ENCODE measurements at places on chromosomes 3 and 15.

DNA sequence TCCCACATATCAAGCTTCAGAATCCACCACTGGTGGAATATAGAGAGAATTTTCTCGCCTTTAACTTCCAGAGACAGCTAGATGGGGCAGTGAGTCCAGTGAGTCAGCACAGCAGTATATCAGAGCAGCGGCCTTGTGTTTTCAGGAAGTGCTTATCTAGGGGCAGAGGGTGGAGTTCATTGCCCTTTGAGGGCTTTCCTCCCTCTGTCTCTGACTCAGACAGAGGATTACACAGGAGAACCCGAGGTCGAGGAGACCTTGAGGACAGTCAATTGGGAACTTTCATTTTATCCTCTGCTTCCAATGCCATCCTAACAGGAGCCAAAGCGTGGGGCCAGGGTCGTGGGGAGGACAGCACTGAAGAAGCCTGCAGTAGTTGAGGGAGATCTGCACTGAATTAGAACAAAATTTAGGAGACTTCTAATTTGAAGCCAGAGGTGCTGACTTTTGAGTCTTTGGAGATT is 109.6 kb upstream of the UMPS start:
- DNase-seq: no peak

GRCh38 chr3:170909129-170909903 is 879 bp upstream of the EIF5A2 start:
- no peak for DNase-seq

GRCh38 chr3:27368831-27369607 is at the start of gene NEK10:
Gene NEK10 (minus strand): TSS chr3:27369383. CDS start chr3:27352882, 16,501 bp downstream.
- DNase-seq: peak; percentile 83

DNA sequence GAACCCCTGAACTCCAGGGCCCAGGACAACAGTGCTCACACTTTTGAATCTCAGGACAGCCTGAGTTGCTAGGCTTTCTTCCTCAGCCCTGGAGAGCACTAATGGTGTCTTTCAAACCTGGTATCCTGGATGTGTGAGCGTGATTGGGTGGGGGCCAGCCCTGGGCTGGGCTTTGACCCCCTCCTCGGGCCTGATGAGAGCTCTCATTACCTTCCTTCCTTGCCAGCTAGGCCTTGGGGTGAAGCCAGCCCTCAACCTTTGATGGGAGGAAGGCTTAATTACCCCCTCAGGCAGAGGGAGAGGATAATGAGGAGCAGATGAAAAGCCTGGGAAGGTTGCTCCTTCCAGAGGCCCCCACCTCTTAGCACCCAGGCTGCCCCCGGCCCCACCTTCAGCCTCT is 31.1 kb upstream of the INSYN1 start:
- no peak for DNase-seq

- DNase-seq: peak; percentile 91
Observed at GRCh38 chr3:15601399-15602145, at the start of the genes BTD and HACL1. Gene BTD (plus strand): TSS chr3:15601745. CDS start chr3:15635440, 33,695 bp downstream. Gene HACL1 (minus strand): TSS chr3:15601569. CDS start chr3:15601463, 106 bp downstream.

DNA sequence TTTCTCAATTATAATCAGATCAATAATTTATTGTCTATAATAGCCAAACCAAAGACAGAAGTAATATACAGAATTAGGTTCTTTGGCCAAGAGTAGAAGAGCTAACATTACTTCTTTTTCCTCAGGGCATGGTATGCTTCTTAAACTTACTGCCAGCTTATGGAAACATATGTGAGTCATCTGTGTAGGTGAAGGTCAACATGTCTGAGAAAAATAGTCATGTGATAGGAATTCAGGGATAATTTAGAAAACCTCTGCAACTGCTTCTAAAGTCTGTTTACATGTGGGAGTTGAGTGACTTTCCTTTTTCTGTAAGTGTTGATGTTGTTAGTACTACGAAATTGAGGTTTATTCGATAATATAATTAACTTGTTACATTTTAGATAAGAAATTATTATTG is 19.2 kb upstream of the MAP6D1 start:
- no peak for DNase-seq

GRCh38 chr3:122013448-122013925 is 8.6 kb downstream of the ILDR1 start:
- DNase-seq: no peak

DNA sequence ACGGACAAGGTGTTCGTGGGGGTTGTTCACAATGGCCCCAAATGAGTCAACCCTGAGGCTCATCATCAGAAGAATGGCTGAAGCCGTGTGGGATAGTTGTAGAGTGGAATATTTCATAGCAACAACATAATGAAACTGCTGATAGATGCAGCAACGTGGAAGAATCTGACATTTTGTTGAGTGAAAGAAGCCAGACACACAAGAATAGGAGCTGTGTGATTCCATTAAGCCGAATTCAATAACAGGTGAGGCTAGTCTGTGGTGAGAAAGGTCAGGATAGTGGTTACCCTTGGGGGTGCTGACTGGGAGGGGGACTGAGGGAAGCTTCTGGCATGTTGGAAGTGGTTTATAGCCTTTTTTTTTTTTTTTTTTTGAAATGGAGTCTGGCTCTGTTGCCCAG is 144.0 kb downstream of the SMAD6 start:
- DNase-seq: no peak

- DNase-seq: no peak
Observed at GRCh38 chr3:188064831-188065493, 89.0 kb upstream of the LPP start.

DNA sequence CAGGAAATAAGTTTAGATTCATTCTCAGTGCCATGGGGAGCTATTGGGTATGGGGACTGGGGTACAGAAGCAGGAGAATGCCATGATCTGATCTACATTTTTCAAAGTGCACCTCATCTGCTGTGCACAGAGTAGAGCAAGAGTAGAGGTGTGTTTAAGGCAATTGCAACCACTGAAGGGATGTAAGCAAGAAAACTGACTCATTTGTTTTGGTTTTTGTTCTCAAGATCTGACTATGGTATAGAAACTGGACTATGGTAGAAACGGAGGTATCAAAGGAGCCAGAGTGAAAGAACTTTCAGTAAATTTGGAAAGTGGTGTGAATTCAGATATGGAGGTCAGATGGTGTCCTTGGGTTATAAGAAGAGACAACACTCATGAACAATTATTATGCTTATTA is 86.2 kb upstream of the CMSS1 start:
- no peak for DNase-seq

GRCh38 chr15:55615445-55615844 is 27.3 kb upstream of the PYGO1 start:
- DNase-seq: no peak

DNA sequence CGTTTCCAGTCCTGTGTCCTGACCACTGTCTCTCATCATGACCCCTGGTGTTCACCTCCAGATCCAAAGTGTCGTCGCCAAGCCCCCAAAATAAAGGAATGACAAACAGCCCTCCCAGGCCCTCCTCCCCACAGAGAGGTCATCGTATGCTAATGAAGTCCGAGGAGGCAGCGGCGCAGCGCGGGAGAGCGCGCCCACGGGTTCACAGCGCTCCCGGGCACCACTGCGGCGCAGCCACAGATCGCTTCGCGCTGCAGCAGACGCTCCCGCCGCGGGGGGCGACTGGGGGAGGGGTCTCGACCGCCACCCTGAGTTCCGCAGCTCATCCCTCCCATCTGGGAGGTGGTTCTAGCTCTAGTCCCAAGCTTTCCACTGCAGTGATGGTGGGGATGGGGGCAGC is 1.3 kb downstream of the DGKG start:
- DNase-seq: no peak

DNA sequence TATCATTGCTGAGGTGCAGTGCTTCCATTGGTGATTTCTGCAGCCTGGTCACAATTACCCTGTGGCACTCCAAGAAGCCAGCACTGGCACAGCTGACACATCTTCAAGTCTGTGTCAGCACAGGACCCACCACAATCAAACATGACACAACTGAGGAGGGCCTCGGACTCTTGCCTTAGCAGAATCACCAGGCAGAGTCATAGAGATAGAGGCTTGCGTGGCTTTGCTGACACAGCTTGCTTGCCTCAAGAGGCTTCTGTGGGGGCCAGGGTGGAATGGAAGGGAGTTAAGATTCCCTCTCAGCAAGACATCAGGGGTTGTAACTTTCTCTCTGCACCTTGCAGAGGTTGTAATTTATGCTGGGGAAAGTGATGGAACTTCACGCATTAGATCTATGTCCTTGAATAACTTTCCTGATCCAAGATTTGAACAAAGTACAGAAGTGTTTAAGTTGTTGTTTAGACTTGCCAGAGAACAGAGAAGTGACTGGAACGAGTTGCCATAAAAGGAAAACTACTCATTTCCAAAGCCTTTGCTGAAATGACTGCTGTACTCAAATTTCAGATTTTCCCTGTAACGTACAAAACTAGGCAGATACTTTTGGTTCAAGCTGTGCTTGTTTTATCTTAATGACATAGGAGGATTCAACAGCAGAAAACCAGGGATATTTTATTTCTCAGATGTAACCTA is 170.7 kb downstream of the DIPK2A start:
- no peak for DNase-seq

GRCh38 chr3:132898141-132898540 is 140.1 kb upstream of the TMEM108 start:
- DNase-seq: no peak

DNA sequence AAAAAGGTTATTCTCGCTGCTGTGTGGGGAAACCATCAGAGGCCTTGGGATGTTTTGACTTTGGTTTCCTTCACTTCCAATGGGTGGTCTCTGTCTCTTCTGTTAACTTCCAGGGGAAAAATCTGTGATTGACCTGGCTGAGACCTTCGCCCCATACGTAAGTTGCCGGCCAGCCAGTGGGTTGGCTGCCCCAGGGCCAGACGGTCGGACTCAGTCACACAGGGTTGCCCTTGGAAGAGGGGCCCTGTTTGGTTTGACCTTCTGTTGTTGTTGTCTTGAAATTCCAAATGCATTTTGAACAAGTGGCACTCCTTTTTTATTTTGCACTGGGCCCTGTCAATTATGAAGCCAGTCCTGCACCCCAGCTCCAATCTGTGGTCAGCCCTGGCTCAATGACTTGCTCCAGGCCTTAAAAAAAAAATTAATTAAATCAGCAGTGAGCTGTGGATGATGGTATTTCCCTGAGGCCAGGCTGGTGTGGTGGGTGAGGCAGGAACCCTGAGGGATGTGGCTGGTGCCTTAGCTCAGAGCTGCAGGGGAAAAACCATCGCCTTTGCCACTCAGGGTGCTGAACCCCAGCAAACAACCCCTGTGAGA is 4.5 kb downstream of the FAM107A start:
- no peak for DNase-seq

GRCh38 chr3:127783642-127784160 is 38.6 kb downstream of the MGLL start:
- no peak for DNase-seq

- DNase-seq: no peak
Observed at GRCh38 chr3:194405766-194406165, 6.7 kb upstream of the GP5 start.

GRCh38 chr3:194277104-194277785 is 73.9 kb downstream of the CPN2 start:
- DNase-seq: no peak

GRCh38 chr15:68592054-68592453 is 13.3 kb downstream of the CORO2B start:
- DNase-seq: no peak

DNA sequence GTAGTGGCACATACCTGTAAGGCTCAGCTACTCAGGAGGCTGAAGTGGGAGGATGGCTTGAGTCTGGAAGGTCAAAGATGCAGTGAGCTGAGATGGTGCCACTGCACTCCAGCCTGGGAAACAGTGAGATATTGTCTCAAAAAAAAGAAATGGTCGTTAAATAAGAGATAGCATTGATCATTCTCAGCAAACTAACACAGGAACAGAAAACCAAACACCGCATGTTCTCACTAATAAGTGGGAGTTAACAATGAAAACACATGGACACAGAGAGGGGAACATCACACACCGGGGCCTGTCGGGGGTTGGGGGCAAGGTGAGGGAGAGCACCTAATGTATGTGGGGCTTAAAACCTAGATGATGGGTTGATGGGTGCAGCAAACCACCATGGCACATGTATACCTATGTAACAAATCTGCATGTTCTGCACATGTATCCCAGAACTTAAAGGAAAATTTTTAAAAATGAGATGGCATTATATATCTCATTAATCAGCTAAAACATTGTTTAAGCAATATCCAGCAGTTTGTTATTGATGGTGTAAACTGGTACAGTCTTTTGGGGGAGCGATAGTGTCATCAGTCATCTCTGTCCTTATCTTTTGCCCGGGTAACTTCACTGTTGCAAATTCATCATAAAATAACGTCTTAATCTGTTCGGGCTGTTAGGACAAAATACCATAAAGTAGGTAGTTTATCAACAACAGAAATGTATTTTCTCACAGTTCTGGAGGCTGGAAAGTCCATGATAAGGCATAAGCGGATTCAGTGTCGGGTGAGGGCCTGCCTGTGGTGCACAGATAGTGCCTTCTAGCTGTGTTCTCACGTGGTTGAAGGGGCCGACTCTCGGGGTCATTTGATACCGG is 1.7 kb upstream of the MAN2A2 start:
- DNase-seq: no peak

GRCh38 chr3:140093742-140094141 is 158.8 kb downstream of the CLSTN2 start:
- DNase-seq: no peak

- no peak for DNase-seq
Observed at GRCh38 chr3:126834596-126835471, 130.8 kb downstream of the CHCHD6 start.

GRCh38 chr3:152222327-152222726 is 46.4 kb upstream of the MBNL1 start:
- no peak for DNase-seq

DNA sequence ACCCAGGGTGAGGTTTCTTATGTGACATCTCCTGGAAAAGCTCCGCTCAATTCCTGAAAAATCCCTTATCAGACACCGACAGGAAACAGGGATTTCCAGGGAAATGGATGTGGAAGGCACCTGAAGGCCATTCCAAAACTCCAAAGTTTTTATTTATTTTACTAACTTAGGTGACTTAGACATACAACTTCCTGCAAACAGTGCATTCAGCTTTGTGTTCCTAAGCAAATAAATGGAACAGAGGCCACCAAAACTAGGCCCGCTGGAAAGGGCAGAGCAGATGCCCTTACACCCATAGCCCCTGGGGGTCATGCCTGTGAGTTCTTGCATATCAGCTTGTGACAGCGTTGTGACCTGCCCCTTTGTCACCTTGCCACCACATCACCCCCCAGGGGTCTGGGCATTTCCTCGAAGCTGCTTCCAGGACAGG is 239.4 kb downstream of the XXYLT1 start:
- DNase-seq: no peak

GRCh38 chr15:89625716-89626115 is 29.6 kb downstream of the KIF7 start:
- no peak for DNase-seq

DNA sequence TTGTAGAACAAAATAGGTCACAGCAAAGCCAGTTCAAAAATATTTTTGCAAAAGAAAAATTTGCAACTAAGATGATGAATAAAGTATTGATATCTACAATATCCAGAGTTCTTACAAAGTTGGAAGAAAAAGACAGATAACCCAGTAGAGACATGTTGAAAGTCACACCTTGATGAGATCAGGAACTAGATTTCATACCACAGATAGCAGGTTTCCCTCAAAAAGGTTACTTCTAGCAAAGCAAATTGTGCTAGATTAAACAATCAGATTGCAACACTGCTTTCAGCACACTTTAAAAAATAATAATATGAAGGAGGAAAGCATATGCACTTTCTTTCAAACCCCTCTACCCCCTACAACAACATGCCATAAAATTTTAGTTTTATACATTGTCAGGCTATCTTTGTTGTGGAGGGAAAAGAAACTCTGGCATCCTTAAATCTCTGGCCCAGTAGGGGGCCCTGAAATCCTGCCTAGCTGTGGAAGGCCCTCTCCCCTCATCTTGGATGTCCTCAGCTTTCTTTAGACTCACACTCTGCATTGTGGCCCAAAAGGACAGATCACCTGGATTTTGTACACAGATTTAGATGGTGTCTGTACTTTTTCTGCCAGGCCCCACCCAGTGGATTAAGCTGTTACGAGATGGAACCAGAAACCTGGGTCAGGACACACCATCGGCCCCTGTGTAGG is 50.9 kb downstream of the CCR3 start:
- DNase-seq: no peak
